ENCODE measurements at places on chromosomes 1 and 21.

DNA sequence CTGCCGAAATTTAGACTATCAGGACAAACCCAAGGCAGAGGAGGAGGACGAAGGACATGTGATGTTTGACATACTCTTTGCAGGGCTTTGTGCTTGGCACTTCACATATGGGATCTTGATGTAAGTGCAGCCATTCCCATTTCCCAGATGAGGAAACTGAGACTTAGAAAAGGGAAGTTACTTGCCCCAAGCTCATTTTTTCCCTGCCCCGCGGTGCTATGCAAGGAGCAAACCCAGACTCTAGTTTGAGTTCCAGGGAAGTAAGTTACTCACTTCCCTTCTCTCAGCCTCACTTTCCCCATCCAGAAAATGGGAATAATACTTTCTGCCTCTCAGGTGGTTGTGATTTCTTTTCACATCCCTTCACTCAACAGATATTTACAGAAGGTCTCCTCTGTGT lies 4.5 kb upstream of the FOXO6 start:
- DNase-seq, result no peak

- no peak for DNase-seq
These were observed 26.1 kb downstream of the MAN1C1 start for GRCh38 chr1:25642574-25643108.

GRCh38 chr1:93549131-93549530 lies 101.2 kb downstream of the FNBP1L start:
- DNase-seq, result no peak

DNA sequence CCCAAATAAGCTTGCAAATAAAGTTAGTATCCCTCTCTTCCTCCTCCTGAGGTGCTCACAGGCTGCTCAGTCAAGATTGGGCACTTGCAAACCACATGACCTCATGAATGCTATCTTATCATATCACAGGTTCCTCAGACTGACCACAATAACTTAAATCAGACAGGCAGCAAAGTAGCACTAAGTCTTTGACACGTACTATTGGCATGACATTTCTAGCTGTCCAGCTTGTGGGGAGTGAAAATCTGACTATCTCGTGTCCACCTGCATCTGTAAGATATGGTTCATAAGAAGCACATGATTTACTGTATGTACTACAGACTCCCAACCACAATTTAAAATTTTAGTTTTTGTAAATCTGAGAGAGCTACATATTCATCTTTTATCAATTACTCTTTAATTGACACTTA lies 58.0 kb upstream of the GFI1 start:
- no peak for DNase-seq

GRCh38 chr1:3159121-3159520 lies 90.1 kb downstream of the PRDM16 start:
- no peak for DNase-seq

DNA sequence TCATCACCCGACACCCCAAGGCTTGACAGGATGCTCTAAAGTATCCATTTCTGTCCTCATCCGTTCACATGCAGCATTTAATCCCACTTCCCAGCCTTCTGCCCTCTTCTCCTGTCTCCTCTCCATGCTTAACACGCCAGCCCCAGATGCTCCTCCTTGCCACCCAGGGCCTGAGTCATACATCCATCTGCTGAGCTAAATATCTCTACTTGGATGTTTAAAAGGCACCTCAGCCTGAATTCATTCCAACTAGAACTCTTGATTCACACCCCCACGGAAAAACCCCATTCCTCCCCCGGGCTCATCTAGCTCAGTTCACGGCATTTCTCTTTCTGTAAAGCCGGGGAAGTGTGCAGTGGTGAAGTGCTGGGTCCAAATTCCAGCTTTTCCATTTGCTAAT lies 27.7 kb downstream of the TEX35 start:
- peak; percentile 78 for DNase-seq

DNA sequence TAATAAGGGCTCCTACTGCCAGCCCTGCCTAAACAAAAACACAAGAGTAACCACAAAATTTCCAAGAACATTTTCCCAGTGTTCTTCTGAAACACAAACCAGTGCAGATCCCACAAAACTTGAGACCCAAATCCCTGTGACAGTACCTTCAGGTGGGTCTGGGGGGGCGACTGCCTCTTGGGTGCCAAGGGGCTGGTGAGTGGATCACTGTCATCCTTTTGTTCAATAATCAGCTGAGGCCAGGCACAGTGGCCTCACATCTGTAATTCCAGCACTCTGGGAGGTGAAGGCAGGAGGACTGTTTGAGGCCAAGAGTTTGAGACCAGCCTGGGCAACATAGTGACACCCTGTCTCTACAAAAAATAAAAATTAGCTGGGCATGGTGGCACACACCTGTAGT lies 87.6 kb downstream of the GLIS1 start:
- DNase-seq, result no peak

DNA sequence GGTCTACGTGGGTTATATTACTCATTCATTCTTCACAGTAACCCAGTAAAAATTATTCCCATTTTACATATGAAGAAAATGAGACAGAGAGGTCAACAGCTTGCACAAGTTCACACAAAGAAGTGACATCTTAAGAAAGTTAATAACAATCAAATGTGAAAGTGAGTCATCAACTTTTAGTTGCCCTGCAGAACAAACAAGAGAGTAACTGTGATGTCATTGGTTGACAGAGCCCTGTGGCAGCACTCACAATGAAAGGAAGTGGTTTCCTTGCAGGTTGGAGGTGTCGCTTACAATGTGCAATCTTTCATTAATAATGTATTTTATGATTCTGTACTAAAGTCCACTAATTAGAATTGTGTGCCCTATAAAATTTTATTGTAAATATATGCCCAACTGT lies 369.6 kb downstream of the RYR2 start:
- DNase-seq, result no peak

DNA sequence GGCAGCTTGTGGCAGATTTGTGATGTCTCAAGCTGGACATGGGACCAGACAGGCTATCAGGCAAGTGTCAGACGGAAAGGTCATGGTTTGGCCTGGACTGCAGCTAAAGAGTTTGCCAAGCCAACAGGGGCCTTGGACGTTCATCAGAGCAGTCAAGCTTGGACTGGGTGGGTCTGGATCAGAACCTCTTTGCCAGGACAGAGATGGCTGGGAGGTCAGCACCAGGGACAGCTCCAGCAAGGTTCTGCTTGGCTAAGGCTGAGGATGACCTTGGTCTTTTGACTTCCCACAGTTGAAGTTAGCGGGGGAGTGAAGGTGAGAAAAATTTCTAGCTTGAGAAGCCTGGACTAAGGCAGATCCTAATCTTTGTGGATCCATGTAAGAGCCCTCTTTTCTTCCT lies 68.1 kb downstream of the GRIK3 start:
- no peak for DNase-seq

- DNase-seq, result no peak
These were observed 25.0 kb upstream of the POU3F1 start for GRCh38 chr1:38071312-38072256.
